HCEC 1CT (cell line): ENCODE measurements at places on chromosomes 4 and X.

DNA sequence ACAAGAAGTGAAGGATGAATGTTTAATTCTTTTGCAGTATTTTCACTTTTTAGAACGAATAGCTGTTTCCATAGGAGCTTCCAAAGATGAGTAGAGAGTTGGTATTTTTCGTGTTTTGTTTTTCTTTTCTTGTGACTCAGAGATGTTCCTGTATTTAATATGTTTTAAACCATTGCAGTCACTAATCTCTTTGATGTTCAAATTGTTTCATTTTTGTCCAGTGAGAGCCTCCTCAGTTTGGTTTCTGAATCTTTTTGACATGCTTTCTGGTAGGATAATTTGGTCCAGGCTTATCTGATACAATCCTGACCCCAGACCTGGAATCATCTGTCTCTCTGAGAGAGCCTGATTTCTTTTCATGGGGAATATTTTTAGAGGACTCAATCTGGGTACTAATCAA is 41.6 kb downstream of the BEX3 start:
- no peak for DNase-seq

- DNase-seq, result no peak
Measured at GRCh38 chr4:184165291-184165690, 52.4 kb downstream of the ENPP6 start.

- no peak for DNase-seq
Measured at GRCh38 chrX:150907474-150907873, 9.0 kb upstream of the CD99L2 start.

DNA sequence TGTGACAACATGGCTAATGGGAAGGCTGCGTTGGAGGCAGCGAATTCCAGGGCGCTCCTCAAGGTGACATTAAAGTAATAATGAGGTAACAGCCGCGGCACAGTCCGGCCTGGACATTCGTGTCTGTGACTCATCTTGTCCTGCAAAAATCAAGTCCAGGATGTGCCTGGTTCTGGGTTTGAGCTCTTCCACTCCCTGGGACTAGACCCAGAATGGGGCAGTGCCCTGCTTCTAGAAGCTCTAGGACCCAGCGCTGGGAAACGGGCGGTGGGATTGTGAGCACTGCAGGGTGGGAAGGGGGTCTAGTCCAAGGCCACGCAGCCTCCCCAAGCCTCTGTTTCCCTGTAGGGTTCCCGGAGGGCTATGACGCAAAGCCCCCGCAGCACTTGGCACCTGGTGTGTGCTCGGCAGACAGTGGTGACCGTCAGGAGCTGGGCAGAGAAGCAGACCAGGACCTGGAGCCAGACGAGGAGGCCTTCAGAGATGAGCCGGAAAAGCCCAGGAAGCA is 34.9 kb downstream of the HMX1 start:
- DNase-seq, result no peak
